Stimulated activated CD4-positive, alpha-beta T cell treated with anti-CD3 and anti-CD28 coated beads, Interleukin-15, amount 100 ng/mL, for 24 hours (primary cell): ENCODE measurements at places on chromosomes 16 and 17.

DNA sequence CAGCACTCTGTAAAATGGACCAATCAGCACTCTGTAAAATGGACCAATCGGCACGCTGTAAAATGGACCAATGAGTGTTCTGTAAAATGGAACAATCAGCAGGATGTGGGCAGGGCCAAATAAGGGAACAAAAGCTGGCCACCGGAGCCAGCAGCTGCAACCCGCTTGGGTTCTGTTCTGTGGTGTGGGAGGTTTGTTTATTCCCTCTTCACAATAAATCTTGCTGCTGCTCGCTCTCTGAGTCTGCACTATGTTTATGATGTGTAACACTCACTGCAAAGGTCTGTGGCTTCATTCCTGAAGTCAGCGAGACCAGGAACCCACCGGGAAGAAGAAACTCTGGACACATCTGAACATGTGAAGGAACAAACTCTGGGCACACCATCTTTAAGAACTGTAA is 20.5 kb downstream of the TMEM100 start:
- DNase-seq = no peak

GRCh38 chr16:10652730-10653590 is 41.8 kb downstream of the TEKT5 start:
- DNase-seq = no peak

DNA sequence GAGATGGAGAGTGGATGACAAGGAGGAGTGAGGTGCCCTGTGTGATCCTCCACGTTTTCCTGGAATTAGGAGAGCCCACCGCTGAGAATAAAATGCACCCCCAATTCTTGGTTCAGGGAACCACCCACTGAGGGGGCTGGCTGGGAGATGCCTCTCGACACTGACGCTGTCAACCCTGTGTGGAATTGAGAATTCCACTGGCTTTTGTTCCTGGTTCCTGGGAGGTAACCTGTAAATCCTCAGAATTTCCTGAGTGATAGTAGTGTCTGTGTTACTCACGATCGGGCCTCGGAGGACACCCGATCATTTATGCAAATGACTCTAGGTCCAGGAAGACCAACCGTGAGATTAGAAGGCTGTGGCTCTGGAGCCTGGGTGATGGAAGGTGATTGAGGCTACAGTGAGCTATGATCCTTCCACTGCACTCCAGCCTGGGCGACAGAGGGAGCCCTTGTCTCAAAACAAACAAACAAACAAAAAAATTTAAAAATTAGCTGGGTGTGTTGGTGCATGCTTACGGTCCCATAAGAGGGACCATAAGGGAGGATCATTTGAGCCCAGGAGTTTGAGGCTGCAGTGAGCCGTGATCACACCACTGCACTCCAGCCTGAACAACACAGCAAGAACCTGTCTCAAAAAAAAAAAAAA is 11.7 kb upstream of the PRPSAP1 start:
- DNase-seq = no peak

DNA sequence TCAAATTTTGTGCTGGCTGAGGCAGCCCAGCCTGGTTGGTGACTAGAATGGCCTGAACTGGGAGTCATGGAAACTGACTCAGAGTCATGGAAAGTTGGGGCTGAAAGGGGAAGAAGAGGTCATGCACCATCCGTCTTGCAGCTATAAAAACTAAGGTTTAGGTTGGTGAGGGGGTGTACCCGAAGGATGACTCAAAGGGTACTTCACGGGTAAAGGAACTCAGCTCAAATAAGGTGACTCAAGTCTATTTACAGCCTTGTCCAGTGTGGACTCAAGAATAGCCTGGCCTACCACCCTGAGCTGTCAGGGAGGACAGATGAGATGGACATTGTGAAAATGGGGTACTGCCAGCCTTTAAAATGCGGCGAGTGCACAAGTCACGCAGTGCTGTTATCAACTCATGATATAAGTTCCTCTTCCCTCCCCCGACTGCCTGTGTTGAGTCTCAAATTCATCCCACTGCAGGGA is 18.6 kb downstream of the CD300LB start:
- DNase-seq = peak; percentile 70

DNA sequence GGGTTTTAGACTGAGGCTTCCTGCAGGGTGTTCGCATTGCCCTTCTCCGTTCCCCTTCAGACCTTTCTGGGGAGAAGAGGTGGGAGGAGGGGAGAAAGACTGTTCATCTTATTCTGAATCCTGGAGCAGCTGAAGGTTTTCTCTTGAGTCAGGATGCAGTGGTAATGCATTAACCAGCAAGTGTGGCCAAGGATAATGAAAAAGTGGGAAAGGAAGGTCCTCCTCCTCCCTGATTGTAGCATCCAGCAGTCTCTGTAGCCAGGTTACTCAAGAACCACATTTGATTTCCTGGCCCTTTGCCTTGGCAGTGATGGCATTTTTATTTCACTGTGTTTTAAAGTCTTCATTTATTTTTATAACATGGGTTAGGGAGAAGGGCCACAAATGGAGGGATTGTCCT is 59.1 kb downstream of the CYLD start:
- DNase-seq = no peak

GRCh38 chr17:66992911-66993442 is 28.5 kb downstream of the CACNG4 start:
- DNase-seq = no peak
